Ureter (tissue), 1 donor: ENCODE measurements at places on chromosomes 5 and 9.

DNA sequence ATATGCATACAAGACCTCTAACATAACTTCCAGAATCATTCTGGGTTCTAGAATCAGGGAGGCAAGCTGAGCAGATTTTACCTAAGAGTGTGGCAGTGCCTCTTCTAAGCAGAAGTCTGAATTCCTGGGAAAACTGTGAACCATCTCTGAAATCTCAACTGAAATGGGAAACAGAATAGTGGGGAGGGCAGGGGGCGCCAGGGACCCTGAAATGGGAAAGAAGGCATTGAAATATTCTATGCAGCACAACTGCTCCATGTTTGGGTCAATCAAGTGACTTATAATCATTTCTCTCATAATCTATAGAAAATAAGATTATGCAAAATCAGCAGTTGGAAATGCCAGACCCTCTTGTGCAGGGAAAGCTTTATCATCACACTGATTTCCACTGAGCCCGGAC is 156.1 kb downstream of the EBF1 start:
- no peak for DNase-seq

GRCh38 chr5:37492778-37493555 is 113.8 kb downstream of the WDR70 start:
- DNase-seq, result no peak

DNA sequence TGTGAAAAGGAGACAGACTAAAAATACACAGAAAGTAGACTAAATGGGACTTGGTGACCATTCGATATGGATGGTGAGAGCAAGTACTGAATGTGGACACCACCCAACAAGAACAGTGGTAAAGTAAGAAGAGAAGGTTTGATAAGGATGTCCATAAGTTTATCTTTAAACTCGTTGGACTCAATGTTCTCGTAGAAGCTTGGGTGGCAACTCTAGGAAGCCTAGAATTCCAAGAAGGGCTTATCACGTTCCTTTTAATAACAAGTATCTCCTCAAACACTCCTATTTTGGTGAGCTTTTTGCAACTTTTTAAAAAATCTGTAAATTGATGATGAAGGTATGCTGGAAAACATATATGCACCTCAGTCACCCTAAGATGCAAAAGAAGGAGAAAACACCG is 108.6 kb upstream of the CDH6 start:
- DNase-seq, result no peak

- no peak for DNase-seq
Observed at GRCh38 chr5:110925398-110925797, 146.1 kb upstream of the TSLP start.

GRCh38 chr9:135968083-135968476 is 6.9 kb upstream of the UBAC1 start:
- no peak for DNase-seq

DNA sequence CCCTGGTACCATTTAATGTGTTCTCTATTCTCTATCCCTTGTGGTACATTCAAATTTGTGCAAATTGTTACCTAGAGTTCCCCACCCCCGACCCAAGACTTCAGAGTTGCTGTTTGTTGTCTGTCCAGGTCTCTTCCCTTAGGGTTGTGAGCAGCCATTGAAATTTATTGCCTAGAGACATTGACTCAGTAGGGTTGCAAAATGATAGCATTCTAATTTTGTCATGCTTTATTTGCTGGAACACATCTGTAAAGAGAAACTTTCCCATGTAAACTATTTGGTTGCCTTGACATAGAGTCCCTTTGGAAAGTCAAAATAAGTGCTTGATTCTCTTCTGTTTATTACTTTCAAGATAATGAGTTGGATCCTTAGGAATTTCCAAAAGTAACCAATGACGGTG is 91.7 kb upstream of the KLF9 start:
- no peak for DNase-seq

DNA sequence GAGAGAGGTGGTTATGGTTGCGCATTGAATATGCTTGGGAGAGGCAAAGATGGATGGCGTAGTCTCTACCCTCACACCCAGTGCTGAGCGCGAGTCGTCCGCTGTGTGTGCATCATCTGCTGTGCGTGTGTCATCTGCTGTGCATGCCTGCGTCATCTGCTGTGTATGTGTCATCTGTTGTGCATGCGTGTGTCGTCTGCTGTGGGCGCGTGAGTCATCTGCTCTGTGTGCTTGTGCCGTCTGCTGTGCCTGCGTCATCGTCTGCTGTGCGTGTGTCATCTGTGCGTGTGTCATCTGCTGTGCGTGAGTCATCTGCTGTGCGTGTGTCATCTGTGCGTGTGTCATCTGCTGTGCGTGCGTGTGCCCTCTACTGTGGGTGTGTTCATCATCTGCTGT is 68.0 kb upstream of the IRX4 start:
- DNase-seq, result no peak
